Kasumi-1 (cell line): ENCODE measurements at places on chromosomes 2 and 18.

- peak; percentile 90 for DNase-seq
Observed at GRCh38 chr2:189466656-189467055, 25.4 kb downstream of the WDR75 start.

- DNase-seq = peak; percentile 88
Observed at GRCh38 chr2:65159906-65160305, 30.0 kb upstream of the RAB1A start.

DNA sequence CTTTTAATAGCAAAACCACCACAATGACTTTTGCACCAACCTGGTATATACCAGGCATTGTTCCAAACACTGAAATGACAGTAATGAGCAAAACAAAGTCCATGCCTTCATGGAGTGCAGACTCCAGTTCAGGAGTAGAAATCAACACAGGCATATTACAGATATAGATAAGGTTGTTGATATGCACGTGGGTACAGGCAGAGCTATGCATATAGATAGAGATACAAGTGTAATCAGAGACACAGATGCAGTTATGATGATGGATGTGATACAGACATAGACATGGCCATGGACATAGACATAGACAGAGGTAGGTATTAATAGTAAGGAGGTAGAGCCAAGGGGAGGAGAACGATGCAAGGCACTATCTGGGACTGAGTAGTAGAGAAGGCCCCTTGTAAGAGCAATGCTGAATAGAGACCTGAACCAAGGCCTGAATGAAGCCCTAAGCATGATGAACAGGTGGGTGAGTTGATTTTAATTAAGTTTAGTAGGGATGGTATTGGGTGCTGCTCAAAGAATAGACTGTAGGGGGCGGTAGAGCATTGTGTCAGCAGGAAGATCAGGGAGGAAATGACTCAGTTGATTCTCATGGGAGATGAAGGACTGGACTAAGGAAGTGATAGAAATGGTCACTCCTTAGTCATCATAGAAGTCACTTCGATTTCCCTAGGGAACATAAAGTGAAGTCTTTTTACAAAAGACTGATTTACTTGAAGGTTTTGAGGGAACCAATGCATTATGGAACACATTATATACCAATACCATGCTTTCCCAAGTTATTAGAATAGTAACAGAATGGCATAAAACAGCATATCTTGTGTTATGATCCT lies 39.4 kb downstream of the CMPK2 start:
- DNase-seq = peak; percentile 57

DNA sequence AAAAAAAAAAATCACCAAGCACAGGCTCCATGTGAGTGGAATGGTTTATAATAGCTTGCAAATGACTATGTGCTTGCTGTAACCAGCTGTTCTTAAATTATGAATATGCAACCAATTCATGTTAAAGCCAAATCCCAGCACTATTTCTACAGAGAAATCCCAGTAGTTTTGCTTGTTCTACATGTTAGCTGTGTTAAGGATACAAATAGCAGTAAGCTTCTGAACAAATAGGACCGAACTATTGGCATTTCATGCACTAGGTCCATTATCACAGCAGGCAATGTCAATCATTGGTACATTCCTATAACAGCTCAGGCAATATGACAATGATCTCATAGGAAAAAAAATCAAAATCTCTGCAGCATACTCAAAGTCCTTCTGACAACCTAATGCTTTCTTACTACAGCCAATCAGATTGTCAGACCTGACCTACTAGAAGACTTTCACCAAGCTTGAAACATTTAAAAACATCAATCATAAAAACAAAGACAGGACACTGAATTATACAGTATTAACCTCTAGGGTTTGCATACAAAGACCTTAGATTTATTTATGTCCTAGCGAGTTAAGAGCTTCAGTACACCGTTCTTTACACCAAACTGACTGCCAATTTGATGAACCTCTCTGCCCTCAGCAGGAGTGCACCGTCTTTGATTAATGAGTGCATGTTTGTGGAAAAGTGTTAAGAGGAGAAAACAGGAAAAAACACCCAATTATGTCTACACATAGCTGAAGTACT lies 6.4 kb downstream of the BAZ2B start:
- DNase-seq = no peak

DNA sequence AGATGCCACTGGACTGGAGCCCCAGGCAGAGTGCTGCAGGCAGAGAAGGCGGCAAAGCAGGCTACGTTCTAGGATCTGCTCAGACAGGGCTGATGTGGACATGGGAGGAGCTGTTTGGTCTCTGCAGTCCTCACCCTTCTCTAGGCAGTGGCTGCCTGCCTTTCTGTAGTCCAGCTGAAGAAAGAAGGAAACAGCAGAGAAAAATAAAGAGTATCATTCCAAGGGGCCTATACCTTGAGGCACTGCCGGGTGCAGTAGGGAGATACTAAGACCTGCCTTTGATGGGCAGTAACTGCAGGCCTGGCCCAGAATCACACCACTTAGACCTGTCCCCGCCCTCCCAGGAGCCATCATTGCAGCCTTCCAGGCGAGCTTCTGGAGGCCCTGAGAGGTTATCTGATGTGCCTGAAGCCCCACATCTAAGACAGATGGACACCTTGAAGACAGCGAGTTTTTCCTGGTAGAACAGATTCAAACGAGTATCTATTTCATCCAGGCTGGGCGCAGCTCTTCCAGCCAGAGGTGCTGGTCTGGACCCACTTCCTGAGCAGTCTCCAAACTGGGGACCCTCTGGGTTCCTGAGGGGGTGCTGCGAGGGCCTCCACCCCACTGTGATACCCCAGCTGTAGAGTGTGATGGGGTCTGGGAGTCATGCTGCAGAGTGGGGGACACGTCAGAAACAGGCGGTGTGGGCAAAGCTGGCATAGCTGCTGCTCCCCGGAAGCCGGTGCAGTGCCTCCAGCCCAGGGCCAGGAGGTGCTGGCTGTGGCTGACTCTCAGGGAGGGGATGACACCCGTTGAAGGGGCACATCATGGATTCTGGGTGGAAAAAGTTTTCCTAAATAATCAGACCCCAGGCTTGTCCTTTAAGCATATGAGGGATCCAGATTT lies 87.3 kb upstream of the OTOS start:
- no peak for DNase-seq
